ENCODE measurements at places on chromosomes 2 and 18. TPM values are rescaled to one million over a fixed set of nuclear protein-coding genes. Genes with fewer than 3 reads are reported as not detected.

GRCh38 chr2:162343492-162343823, 474 bp upstream of the GCA start:
- peaks cover 17% of the 10 kb centered on the region for H3K4me1 ChIP-seq
- H3K27ac ChIP-seq: peak overlapping the region; percentile 61
- H3K27me3 ChIP-seq: peaks cover 5% of the 10 kb centered on the region
- peaks cover 5% of the 10 kb centered on the region for H3K36me3 ChIP-seq

SLC4A3 gene
- total RNA-seq: not detected

DNA sequence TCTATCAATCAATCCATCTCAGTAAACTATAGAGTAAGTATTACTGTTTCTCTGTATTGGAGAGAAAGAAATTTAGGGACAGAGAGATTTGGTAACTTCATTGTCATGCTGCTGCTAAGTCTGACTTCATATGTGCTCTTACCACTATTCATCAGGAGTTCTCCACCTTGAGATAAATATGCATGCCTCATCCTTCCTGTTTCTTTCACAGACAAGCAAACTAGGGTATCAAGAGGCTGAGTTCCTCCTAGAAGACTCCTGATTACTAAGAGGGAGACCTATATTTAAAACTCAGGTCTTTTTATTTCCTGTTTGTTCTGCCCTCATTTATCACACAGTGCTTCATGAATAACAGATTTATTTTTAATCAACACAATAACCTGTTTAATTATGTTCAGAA, 34.1 kb downstream of the RIT2 start:
- no peaks in the 10 kb centered on the region for H3K4me1 ChIP-seq
- no peak overlapping the region for H3K27ac ChIP-seq

DNA sequence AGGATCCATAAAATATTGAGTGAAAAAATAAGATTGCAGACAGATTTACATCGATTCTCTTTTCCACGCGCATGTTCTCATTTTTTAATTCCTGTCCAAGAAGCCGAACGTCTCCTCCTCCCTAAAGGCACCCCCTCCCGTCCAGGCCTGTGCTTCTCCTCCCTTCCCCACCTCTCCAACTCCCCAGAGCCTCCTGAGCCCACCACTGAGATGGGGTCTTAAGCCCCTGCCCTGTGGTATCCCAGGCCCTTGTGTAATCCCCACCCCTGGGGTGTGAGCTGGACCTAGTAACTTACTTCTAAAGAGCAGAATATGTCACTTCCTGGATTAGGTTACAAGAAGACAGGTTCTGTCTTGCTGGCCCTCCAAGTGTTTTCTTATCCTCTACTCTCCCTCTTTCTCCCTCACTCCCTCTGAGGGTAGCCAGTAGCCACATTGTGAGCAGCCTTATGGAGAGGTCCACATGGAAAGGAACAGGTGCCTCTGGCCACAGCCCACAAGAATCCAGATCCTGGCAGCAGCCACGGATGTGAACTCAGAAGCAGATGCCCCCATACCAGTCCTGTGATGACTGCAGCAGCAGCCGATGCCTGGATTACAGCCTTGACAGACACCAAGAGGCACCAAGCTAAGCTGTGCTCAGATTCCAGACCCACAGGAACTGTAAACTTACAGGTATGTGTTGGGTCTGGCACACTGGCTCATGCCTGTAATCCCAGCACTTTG, 39.6 kb upstream of the OTOS start:
- no peak for DNase-seq
- H3K4me1 ChIP-seq: no peaks in the 10 kb centered on the region
- no peak overlapping the region for H3K4me3 ChIP-seq

DNA sequence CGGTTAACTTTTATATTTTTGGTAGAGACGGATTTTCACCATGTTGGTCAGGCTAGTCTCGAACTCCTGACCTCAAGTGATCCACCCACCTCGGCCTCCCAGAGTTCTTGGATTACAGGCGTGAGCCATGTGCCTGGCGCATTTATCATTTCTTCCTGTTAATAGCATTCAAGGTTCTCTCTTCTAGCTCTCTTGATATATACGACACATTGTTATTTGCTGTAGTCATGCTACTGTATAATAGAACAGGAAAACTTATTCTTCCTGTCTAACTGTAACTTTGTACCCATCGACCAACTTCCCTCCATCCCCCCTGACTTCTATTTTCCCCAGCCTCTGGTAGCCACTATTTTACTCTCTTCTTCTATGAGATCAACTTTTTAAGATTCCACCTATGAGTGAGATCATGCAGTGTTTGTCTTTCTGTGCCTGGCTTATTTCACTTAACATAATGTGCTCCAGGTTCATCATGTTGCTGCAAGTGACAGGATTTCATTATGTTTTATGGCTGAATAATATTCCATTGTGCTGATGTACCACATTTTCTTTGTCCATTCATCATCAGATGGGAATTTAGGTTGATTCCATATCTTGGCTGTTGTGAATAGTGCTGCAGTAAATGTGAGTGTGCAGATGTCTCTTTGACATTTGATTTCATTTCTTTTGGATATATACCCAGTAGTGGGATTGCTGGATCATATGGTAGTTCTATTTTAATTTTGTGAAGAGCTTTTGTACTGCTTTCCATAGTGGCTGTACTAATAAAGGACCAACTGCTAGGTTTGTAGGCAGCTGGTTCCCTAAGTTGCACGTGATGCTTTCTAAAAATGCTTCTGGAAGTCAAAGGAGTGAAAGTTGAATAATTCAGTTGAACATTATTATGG, 205.2 kb downstream of the PRKCE start:
- peaks cover 32% of the 10 kb centered on the region for H3K4me1 ChIP-seq
- no peak for DNase-seq
- H3K4me3 ChIP-seq: no peak overlapping the region
- no peaks in the 10 kb centered on the region for H3K27me3 ChIP-seq

DNA sequence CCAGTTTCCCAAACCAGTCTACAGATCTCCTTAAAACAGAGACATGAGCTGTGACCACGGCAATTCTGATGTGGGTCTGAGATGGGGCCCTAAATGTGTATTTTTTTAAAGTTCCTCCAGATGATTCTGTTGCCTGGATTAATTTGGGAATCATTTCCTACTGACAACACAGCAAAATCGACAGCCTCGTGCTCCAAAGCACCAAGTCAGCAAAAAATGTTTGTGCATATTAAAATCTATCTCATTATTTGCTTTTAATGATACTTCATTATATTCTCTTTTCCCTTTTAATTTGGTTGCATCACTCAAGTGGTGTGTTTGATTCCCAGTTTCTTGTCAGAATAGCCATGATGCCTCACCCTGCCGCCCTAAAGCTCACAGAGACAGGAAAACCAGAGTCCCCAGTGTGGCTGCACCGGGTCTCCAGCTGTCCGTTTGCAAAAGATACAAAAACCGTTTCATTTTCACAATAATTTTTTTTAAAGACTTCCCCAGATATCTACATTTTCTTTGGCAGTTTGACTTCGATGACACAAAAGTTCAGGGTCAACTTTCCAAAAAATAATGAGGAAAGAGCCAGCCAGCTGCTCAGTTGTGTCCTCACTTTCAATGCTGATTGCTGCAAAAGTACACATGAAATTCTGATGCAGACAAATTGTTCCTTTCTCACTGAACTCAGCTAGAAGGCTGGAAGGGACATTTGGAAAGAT, 443.2 kb upstream of the ID2 start:
- DNase-seq: no peak
- H3K4me3 ChIP-seq: peak overlapping the region; percentile 16
- H3K4me1 ChIP-seq: peaks cover 27% of the 10 kb centered on the region
- peaks cover 1% of the 10 kb centered on the region for H3K27me3 ChIP-seq
- H3K27ac ChIP-seq: peak overlapping the region; percentile 74
- H3K36me3 ChIP-seq: peaks cover 2% of the 10 kb centered on the region

- no peaks in the 10 kb centered on the region for H3K27me3 ChIP-seq
- H3K27ac ChIP-seq: no peak overlapping the region
- no peak for DNase-seq
- no peaks in the 10 kb centered on the region for H3K4me1 ChIP-seq
- no peak overlapping the region for H3K4me3 ChIP-seq
- no peaks in the 10 kb centered on the region for H3K36me3 ChIP-seq
These were observed 164.4 kb upstream of the VRK2 start for GRCh38 chr2:57881998-57882888.

DNA sequence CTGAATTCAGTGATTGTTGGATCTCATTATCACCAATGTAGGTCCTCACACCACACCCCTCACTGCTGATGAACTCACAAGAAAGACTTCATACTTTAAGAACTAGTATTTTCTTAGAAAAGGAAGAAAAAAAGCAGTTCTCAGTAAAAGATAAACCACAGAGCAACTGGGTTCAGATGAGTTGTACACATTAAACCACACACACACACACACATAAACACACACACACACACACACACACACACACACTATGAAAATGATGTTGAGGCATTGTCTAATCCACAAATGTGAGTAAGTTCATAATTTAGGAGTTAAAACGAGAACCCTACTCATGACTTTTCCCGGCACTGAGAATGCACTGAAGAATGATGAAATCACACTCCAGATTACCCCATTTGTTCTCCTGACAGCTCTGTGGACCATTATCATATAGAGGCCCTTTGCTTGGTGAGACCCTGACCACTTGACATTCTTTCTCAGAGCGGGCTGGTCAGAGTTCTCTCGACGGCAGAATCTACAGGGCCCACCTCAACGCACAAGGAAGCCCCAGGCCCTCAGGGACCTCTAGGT, 106.2 kb downstream of the BCL2 start:
- no peaks in the 10 kb centered on the region for H3K27me3 ChIP-seq
- H3K4me3 ChIP-seq: peak overlapping the region; percentile 85
- H3K36me3 ChIP-seq: peaks cover 58% of the 10 kb centered on the region
- peaks cover 79% of the 10 kb centered on the region for H3K4me1 ChIP-seq

ZAP70 gene
- total RNA-seq: 240 TPM

- no peaks in the 10 kb centered on the region for H3K36me3 ChIP-seq
- no peak overlapping the region for H3K4me3 ChIP-seq
- H3K4me1 ChIP-seq: peaks cover 4% of the 10 kb centered on the region
- H3K27ac ChIP-seq: no peak overlapping the region
- DNase-seq: no peak
- peaks cover 4% of the 10 kb centered on the region for H3K27me3 ChIP-seq
These were observed 21.0 kb upstream of the EDAR start for GRCh38 chr2:109009920-109010610.
